ENCODE measurements at places on chromosomes 1 and 21.

- DNase-seq, result no peak
Observed at GRCh38 chr1:119254067-119254720, 113.7 kb upstream of the WARS2 start.

DNA sequence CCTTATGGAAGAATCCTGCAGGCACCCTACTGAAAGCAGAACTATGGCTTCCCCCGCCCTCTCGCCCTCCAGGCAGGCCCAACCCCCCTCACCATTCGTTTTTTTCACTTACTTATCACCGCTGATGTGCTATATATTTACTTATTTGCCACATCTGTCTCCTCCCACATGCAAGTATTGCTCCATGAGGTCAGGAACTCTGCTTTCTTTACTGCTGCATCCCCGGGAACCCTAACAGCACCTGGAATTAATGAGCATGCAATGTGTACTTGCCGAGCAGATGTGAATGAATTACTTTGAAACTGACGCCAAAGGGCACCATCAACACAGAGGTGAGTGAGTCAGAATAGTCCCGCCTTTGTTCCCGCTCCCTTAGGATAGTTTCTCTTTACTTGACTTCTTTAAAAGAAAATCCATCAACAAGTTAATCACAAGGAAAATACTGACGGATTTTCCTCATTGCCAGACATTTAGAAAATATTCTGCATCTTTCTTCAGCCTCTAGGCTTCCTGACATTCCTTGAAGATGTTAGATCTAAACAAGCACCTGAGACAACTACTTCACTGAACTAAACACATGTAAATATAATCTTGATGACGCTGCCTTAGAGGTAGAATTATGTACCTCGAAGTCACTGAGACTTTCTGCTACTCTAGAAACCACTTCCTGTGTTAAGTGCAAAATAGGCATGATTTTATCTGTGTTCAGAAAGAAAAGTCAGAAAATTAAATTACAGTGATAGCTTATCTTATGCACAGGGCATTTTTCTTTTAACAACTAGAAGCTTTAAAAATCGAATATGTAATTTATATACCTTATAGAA is 17.5 kb upstream of the RAB4A start:
- DNase-seq, result no peak

GRCh38 chr1:8722366-8722765 is 95.1 kb downstream of the RERE start:
- DNase-seq, result no peak

DNA sequence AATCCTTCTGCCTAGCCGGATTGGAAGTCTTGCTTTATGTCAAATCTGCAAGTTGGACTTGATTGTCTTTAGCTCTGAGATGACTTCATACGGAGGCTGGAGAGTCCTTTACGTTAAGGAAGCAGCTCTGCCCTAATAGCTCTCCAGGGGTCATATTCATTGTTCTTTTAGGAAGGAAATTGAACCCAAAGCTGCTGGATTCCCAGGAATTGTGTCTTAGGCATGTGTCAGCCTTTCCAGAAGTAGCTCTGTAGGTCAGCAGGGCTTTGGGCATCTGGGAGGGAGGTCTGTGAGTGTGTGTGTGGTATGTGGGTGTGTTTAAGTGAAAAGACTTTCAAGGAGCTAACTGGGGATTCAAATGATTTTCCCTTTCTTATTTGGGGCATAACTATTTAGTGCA is 82.4 kb downstream of the ABCA4 start:
- DNase-seq, result no peak

- DNase-seq, result no peak
Observed at GRCh38 chr1:52268372-52268771, 97.6 kb downstream of the CC2D1B start.

DNA sequence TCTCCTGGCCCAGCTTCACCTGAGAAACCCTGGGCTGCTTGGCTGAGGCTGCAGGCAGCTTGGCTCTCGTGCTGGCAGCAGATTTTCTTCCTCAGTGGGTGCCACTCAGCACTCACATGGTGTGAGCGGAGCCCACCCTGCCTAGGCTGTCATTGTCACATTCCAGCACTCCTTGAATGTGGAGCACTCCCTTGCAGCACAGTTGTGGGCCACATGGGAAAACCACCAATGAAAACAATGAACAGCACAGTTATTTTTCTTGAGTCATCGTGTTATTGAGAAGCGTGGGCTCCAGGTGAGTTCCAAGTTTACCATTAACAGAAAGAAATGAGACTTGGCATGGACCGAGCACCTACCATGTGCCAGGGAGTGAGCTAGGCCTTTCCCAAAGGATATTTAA is 27.2 kb upstream of the TRIM67 start:
- no peak for DNase-seq

DNA sequence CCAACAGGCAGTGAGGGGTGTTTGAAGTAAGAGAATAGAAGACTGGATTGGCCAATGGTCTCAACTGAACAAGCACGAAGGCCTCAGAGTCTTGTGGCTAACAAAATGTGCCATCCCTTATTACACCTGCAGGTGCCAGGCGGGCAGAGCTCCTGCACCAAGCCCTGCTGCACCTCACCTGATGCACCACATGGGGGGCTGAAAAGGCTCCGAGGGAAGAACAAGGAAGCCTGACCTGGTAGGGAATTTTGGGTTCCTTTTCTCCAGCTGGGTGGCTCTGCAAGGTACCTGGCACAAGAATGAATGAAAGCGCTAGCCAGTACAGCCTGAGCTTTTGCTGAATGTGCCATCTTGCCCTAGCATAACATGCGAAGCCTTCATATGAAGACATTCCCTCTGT is 9.7 kb downstream of the HSD3B1 start:
- no peak for DNase-seq

DNA sequence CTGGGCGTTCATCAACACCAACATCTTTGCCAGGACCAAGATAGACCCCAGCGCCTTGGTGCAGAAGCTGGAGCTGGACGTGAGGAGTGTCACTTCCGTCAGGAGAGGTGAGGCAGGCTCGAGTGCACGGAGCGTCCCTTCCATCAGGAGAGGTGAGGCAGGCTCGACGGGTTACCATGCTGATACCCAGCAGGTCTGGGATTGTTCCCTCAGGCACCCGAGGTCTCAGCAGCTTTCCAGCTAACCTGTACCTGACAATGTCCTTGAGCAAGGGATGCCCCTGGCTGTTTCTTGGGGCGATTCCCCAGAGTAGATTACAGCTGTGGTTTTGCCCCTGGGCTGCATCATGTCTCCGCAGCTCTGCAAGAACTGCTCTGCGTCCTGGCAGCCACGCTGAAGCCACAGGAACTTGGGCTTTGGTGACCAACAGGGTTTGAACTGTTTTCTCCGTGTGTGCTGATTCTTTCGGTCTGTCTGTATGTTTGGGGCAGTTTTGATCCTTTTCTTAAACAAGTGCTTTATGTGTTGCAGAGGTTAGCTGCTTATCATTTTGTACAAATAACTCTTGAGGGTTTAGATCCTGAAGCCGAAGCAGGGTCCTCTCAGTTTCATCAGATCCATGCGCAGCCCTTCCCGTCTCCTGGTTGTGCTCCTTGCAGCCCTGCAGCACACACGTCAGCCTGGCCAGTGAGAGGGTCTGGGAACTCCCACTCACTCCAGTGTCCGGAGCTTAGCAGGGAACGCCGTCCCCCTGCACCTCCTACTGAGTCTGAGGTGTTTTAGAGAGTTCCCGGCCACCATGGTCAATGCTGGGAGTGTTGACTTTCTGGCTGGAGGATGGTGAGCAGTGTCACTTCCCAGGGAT is 4.1 kb downstream of the SLX9 start:
- no peak for DNase-seq

DNA sequence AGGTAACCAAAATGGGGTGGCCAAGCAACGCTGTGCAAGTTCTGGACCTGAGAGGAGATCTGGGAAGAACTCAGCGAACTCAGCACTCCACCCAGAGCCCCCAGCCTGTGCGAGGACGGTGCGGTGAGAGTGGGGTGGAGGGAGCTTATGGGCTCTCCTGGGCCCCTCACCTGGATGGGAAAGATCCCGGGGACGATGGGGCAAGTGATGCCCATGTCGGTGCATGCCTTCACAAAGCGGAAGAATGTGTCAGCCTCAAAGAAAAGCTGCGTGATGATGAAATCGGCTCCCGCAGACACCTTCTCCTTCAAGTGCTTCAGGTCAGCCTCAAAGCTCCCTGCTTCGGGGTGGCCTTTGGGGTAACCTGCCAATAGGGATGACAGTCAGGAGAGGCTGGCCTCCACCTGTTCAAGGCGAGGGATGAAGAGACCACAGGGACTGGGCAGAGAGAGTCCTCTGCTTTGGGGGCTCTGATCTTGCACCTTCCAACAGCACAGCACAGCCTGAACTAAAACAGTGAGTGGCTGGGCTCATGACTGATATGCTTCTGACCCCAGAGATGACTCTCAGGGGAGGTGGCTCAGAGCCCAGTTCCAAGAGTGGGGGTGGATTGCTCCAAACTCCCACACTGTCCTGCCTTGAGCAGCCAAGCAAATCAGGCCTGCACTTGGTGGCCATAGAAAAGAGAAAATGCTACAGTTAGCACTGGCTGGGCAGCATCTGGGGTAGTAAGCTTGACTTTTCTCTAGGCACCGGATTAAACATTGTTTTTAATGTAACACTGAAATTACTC is 9.5 kb downstream of the MTHFR start:
- DNase-seq, result no peak

GRCh38 chr21:46194374-46195334 is 10.4 kb upstream of the SPATC1L start:
- DNase-seq, result no peak

GRCh38 chr21:32256873-32257620 is 21.8 kb downstream of the MIS18A start:
- no peak for DNase-seq

GRCh38 chr21:45901061-45901690 is 80.4 kb upstream of the COL6A1 start:
- no peak for DNase-seq

DNA sequence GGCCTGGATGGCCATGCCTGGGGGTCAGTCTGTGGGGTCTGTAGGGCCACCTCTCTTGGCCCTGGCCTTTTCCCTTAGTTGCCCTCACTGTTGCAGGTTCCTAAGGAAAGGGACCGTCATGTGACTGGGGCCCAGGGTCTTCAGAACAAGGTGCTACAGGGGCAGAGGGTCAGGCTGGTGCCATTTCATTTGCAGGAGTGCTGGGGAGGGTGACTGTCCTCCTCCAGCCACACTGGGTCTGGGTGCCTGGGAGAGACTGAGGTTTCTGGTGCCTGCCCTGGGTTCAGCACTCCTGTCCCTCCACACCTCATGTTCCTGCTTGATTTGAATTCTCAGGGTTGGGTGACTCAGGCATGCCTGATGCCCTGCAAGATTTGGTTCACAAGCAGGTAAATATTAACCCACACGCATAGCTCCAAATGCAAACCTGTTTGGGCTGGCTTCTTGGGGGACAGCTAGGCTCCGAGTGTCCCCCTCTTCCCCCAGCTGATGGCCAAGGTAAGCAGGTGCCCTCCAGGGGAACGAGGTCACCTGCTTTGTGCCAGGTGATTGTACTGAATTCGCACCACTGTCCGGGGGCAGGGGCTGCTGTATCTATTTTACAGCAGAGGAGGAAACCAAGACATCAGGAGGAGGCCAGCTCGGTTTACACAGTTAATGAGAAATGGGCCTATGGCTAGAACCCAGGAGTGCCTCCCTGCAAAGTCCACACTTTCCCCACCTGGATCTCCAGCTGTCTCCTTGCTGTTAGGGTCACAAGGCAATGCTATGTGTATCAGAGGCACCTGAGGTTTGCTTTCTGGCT is 20.3 kb downstream of the ARHGEF10L start:
- no peak for DNase-seq

DNA sequence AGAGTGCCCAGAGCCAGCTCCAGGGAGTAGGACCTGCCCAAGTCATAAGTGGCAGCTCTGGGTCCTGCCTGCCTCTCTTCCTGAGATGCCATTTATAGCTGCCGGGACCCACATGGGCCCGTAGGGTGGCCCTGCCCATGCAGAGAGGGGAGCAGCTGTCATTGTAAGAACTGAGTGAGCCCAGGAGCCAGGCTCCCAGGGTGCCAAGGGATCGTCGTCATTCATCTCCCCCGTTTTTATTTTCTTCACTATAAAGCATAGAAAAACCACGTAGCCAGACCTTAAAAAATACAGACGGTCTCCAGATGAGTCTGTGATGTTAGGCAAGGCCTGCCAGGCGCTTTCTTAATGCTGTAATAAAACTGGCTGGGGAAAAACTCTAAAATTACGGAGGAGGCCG is 90.7 kb downstream of the IGSF21 start:
- no peak for DNase-seq

GRCh38 chr1:24708938-24709337 is 36.3 kb upstream of the CLIC4 start:
- no peak for DNase-seq

- DNase-seq, result no peak
Observed at GRCh38 chr1:226884966-226885820, 14.8 kb downstream of the PSEN2 start.

DNA sequence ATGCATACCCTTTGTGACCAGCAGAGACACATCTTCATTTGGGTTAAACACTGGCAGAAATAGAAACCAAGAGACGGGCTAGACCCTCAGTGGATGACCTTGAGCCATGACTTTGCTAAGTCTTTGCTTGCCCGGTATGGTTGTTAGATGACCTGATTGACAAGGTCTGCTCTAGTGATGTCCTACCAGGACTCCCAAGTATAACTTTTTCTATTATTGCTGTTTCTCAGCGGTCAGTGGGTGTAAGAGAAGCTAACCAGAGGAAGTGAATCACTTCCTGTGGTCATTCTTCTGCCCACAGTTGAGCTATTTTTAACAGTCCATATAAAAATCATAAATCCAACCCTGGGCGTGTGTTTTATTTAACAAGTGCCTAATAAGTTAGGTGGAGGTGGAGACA is 126.2 kb upstream of the ETS2 start:
- DNase-seq, result no peak

GRCh38 chr1:218585511-218586184 is 240.5 kb downstream of the TGFB2 start:
- DNase-seq, result no peak

DNA sequence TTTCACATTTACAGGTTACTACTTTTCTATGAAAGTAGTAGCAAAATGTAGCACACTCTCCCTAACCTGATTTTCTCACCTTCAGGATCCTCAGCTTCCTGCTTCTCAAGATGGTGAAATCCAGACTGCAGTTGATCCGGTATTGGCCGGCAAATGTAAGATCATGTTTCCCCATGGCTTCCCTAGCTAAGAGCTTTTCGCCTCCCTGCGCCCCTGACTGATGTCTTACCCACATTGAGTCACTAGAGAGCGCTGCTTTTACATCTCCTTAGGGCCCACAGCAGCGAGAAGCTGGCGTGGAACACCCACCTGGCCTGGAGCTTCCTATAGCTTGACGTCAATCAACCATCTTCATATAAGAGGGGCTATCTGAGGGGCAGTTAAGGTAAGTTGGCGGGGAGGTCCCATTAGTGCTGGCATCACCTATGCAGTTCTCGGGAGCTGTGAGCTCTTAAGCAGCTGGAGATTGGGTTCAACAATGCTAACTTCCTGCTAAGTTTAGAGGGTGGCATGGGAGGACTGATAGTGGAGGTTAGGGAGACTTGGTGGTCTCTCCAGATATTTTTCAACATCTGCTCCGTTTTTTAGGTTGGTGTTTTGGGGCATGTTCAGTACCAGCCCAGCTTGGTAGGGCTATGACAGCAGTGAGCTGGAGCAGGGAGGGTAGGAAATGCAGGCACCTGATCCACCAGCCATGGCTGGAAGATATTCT is 5.5 kb downstream of the PTPN7 start:
- DNase-seq, result no peak

Data from cerebellar nuclear complex (tissue), 1 donor.